Stimulated activated CD4-positive, alpha-beta T cell treated with anti-CD3 and anti-CD28 coated beads, Interleukin-1b, Interleukin-23, amount 100 ng/mL, for 1 hour (primary cell): ENCODE measurements at places on chromosomes 7 and 10.

GRCh38 chr10:80684259-80684658 lies 146.6 kb downstream of the SH2D4B start:
- no peak for DNase-seq

GRCh38 chr10:48606530-48607355 lies 1.9 kb upstream of the ARHGAP22 start:
- no peak for DNase-seq

DNA sequence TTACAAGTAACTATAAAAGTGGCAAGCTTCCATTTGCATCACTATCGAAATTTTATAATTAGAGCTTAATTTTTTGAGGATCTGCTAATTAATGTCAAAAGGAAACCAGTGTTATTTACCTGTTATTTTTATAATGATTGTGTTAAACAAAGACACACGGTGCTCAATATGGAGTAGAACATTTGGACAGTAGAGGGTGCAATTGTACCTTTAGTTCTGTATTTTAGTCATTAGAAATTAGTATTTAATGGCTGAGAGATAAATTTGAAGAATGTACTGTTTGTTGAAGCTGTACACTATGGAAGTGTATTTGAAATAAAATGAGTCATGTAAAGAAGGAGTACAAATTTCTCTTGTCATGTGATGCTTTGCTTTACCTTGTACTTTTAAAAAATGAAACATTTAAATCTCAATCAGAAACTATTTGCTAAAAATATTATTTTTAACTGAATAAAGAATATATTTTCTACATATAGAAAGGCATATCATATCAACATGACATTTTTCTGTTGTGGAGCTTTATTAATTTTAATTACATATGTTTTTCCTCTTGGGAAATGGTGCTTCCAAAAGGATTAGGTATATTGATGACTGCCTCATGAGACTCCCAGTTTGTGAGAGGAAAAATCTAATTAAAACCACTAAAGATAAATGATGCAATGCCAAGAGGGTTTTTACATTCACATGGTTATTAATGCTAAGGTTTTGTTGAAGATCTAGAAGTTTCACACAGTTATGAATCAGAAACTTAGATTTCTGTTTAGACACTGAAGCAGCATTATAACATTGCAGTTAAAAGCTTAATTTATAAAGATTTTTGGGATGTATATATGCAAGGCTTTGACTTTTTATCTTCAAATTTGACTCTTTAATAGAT lies 10.4 kb upstream of the PRKG1 start:
- no peak for DNase-seq

GRCh38 chr7:116802144-116802745 lies 60.1 kb upstream of the CAPZA2 start:
- no peak for DNase-seq

DNA sequence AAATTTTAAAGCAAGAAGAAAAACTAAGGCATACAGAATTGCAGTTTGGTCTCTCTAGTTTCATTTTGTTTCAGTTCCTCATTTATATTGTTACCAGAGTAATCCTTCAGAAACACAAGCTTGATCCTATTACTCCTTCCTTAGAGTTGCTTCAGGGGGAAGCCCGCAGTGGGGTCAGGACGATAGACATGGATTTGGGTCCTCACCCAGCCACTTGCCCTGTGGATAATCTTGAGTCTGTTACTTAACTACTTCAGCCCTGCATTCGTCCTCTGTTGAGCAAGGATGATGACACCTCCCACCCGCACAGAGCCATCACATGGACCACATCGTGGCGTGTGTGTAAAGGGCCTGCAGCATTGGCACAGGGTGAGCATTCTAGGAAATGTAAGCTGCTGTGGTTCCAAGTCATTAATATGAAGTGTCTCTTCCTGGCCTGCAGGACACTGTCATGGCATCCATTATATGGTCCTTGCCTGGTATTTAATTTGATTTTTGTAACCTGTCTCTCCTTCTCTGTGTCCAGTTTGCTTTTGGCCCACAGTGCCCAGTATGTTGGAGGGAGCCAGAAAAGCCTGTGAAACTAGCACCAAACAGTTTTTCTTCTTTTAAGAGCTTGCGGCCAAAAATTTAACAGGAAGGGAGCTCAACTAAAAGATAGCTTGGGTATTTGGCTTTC lies 111.2 kb downstream of the EEPD1 start:
- DNase-seq = no peak

- no peak for DNase-seq
Observed at GRCh38 chr7:25638068-25638467, 409.8 kb upstream of the NPVF start.

DNA sequence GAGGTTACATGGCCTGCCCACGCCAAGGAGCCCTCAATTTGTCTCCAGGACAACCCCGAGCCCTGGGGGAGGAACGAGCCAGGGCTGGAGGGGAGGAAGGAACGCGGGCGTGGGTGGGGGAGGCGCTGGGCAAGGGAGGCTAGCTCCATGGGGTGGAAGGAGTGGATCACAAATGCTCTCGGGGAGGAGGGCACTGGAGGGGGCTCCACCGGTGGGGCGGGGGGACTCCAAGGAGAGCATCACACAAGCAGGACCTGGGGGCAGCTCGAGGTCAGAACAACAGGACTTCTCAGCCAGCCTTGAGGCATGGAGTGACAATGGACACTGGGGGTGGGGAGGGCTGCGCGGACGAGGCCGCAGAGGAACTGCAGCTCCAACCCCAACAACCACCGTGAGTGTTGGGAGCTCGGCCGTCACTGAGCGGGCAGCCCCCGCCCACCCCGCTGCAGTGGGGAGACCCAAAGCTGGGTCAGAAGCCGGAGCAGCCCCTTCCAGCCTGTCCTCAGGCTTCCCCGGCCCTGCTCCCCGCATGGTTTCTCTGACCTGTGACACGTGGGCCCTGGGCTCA lies 41.1 kb downstream of the STK32C start:
- no peak for DNase-seq

DNA sequence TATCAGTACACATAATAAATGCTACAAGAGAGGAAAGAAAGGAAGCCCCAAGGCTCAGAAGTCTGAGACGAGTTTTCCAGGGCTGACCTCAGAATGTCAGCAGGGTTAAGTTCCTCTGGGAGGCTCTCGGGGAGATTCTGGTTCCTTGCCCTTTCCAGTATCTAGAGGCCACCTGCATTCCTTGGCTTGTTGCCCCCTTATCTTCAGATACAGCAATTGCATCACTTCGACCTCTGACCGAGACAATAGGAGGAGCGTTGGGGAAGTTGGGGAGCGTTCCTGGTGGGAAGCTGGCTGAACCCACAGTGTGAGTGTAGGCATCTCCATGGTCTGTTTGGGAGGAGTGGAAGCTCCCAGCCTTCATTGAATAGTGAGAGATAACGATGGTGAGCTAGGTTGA lies 72.0 kb upstream of the MTPN start:
- no peak for DNase-seq

DNA sequence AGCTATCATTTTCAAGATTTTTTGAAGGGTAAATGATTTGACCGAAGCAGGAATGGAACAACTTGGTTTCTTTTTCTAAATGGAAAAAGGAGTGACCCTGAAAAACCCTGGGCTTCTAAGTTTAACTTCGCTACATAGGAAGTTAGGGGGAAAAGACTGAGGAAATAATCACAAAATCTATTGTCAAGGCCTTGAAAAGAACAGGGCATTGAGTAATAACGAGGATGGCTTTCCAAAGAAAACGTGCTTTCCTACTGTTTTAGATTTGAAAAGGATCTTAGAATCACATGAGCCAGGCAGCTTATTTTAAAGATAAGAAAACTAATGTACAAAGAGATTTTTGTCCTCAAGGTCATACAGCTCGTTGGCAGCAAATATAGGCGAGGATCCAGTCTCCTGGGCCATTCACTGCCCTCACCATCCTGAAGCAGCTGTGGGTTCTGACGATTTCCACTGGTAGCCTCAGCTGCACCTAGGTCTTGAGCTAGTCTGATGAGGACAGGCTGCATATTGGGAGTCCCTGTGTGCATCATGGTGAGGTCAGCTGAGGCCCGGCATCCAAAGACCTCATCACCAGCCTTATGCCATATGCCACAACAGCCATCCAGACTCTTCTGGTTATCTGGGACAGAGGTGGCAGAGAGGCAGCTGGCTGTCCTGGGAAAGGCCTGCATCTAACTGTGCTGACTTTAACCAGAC lies 384.7 kb upstream of the NRP1 start:
- DNase-seq = no peak

DNA sequence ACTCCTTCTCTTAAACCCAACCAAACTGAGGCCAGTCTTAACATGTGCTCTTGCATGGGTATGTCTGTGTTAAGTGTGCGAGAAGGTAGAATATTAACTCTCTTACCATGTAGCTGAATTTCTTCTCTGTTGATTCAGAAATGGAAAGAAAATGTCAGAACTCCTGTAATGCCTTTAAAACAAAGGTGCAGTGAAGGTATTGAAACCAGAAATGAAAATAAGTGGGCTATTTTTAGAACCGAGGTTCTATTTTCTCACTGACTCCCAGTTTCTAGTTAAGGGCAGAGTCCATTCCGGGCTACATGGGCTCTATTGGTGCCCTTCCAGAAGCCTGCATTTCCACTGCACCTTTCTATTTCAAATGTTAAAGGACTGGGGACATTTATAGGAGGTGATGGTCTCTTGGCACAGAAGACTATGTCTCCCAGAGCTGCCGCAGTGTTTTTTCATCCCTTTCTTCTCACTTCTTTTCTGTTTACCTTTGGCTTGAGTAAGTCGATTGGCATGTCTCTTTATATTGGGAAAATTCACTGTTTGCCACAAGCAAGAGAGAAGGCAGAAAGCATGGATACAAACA lies 174.9 kb downstream of the LRMDA start:
- DNase-seq = no peak

DNA sequence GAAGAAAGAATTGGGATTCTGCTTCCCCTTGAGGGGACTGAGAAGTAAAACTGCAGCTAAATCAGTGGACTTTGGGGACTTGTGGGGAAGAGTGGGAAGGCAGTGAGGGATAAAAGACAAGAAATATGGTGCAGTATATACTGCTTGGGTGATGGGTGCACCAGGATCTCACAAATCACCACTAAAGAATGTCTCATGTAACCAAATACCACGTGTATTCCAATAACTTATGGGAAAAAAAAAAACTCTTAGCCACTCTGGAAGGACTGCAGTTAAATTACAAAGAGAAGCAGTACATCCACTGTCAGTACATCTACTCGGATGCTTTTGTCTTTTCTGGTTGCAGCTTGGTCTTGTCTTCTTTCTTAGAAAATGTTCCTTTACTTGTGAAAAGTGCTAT lies 27.4 kb upstream of the GOT1 start:
- DNase-seq = no peak

DNA sequence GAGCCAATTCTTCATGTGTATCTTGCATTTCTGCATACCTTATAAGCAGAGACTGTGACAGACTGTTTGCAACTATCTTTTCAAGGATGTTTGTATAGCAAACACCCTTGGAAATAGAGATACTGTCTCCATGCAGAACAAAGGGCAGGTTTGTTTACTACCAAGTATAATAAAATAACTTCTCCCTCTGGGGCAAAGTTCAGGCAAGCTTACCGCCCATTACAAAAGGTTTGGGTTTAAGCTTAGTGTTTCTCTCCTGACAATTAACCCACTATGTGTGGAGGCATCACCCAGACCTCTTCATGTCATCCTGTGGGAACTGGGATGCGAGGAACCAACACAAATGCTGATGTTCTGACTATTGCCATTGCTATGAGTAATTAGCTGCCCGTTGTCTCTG lies 479.1 kb upstream of the ZMIZ1 start:
- no peak for DNase-seq
